NCI-H2171 (cell line): ENCODE measurements at places on chromosomes 11 and 22.
A peak's percentile ranks its signal among the peaks of the same experiment; 100 is the strongest.

DNA sequence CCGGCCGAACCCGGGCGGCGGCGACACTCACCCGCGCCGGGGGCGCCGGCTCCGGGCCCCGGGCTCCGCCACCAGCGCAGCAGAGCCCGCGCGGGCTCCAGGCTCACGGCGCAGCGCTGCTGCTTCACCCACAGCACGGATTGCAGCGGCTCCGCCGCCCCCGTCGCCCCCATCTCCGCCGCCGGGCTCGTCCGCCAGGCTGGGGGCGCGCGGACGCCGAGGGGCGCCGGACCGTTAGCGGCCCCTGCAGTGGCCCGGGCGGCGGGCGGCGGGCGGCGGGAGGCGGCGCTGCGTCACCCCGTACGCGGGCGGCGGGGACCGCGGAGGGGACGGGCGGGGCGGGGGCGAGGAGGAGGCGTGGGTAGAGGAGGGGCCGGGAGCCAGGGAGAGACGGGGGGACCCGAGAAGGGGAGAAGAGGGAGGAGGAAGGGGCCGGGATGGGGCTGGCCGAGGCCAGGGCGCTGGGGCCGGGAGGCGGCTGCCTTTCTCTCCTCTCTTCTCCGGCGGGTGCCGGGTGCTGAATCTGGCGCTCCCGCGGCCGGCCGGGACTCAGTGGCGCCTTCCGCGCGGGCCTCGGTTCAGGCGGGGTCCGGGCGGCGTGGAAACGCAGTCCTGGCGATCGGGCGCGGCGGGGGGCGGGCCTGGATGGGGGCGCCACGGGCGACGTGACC lies at the start of gene CERK:
Gene CERK, minus strand, starts transcription at position 277 of the 671 bp plus-strand sequence. Its CDS starts 104 bp downstream, at position 173.
- DNase-seq, result peak; percentile 66

DNA sequence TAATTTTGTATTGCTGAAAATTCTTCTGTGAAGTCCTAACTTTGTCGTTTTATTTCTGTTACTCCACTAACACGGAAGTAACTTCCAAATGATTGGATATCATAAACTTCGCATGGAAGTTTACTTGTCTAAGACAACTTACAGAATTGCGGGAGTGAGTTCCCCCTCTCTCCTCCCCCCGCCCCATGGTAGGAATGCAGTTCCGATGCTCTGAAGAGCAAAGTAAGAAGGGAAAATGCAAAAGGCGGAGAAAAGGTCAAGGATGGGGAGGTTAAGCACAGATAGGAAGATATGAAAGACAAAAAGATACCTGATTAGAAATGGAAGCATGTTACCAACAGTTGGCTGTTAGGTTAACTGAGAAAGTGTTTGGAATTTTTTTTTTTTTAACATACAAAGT lies 1.3 kb downstream of the EIF3M start:
- no peak for DNase-seq

DNA sequence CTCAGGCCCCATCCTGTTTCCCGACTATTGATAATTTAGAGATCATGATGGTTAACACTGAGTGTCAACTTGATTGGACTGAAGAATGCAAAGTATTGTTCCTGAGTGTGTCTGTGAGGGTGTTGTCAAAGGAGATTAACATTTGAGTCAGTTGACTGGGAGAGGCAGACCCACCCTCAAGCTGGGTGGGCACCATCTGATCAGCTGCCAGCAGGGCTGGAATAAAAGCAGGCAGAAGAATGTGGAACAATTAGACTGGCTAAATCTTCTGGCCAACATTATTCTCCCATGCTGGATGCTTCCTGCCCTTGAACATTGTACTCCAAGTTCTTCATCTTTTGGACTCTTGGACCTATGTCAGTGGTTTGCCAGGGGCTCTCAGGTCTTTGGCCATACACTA lies 1170.0 kb upstream of the CNTN5 start:
- DNase-seq, result no peak

DNA sequence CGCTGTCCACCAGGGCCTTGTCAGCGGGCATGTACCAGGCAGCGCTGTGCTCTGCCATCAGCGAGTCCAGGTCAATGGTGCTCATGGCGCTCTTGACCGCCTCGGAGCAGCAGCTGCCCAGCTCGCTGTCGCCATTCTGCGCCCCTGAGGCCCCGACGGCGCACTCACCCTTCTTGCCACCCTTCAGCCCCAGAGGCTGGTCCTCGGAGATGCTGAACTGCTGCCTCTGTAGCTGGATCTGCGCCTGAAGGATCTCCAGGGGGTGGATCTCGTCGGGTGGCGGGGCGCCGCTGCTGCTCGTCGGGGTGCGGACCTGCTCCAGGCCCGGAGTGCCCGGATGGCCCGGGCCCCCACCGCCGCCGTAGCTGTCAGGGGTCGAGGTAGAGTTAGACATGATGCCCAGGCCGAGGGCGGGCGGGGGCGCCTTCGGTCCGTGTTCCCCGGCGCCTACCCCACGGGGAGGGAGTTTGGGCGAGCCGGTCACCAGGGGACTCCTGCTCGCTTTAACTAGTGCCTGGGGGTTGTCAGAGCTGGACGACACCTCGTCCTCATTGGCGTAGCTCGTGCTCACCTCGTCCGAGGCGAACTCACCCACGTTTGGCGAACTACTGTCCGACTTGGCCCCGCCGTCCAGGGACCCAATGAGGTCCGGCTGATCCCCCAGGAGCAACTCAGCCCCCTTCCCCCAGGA lies 4.6 kb downstream of the MN1 start:
- DNase-seq, result no peak

DNA sequence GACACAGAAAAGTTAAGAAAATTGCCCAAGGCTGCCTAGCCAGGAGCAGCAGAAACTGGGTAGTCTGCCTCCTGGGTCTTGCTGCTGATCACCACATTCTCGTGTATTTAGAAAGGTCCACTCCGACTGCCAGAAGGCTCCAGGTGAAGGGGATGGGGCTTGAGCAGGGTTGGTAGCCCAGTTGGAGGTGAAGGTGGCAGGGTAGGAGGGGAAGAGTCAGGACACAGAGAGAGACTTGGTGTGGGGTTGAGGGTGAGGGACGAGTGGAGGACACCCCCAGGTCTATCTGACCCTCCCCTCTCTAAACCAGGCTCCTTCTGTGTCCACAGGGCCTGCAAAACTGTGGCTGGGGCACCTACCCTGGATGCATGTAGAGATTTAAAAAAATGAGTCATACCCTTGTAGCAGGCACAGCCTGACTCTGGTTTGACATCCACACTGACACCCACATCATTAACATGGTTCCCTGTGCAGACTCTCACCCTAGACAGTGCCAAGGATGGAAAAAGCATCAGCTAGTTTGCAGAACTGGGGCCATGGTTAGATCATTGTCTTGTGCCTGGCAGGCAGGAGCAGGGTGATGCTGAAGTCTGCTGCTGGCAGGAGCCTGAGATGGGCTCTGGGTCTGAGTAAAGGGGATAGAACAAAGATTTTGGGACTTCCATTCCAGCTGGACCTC lies 273.2 kb downstream of the TENM4 start:
- DNase-seq, result no peak

- no peak for DNase-seq
Observed at GRCh38 chr11:133381761-133382130, 150.6 kb downstream of the OPCML start.

GRCh38 chr11:66570850-66571180 lies 2.4 kb upstream of the CTSF start:
- no peak for DNase-seq

- no peak for DNase-seq
Observed at GRCh38 chr11:120558744-120559431, 47.3 kb downstream of the GRIK4 start.

GRCh38 chr11:48008951-48009270 lies 28.6 kb downstream of the PTPRJ start:
- no peak for DNase-seq

DNA sequence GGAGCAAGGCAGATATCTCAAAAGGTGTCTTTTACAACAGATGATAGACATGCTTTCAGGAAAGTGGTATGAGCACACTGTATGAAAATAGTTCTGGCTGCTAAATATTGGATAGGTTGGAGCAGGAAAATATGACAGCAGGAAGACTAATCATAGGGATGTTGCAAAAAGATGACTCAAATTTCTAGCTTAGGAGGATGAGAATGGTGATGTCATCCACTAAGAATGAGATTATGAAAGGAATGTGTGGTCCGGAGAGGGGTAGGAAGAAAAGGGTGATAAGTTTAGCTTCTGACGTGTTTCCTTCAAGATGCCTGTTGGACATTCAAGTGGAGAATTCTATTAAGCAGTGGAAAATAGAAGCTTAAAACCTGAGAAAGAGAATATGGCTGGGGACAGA lies 46.4 kb downstream of the RCN1 start:
- DNase-seq, result no peak
